ACHN (cell line): ENCODE measurements at places on chromosomes 6 and 20.

DNA sequence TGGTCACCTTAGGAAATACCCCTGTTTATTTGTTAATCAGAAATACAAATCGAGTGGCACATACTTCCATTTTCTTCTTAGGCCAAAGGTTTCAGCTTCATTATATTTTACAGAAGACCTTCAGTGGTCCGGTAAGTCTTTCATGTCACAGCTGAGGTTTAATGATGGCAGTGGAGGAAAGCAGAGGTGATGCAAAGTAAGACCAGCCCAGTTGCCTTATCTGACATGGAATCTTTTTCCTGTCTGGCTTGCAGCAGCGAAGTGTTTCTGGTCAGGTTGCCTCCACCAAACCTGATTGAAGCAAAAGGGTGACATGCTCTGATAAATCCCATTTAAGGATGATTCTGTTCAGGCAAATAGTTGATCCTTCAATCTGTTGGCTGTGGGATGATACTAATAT, 100.0 kb downstream of the PRDM1 start:
- no peak for DNase-seq

GRCh38 chr6:1587546-1587945, 22.2 kb upstream of the FOXC1 start:
- no peak for DNase-seq

- no peak for DNase-seq
Observed at GRCh38 chr6:130431346-130431852, 65.6 kb downstream of the TMEM200A start.

DNA sequence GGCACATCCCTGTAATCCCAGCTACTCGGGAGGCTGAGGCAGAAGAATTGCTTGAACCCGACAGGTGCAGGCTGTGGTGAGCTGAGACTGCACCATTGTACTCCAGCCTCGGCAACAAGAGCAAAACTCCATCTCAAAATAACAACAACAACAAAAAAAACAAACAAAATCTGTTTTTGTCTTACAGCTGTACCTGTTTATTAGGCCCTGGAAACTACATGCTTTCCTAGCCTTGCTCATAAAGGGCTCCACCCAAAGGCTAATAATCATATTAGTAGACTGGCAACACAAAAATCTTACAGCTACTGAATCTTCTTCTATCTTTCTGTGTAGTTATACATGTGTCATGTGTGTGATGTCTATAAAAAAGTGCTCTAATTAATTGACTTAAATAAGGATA, 503.9 kb upstream of the EYS start:
- DNase-seq, result no peak

GRCh38 chr6:87093651-87094050, 1.3 kb downstream of the CGA start:
- no peak for DNase-seq

- DNase-seq, result no peak
Observed at GRCh38 chr6:67722861-67723261, 912.2 kb upstream of the ADGRB3 start.

DNA sequence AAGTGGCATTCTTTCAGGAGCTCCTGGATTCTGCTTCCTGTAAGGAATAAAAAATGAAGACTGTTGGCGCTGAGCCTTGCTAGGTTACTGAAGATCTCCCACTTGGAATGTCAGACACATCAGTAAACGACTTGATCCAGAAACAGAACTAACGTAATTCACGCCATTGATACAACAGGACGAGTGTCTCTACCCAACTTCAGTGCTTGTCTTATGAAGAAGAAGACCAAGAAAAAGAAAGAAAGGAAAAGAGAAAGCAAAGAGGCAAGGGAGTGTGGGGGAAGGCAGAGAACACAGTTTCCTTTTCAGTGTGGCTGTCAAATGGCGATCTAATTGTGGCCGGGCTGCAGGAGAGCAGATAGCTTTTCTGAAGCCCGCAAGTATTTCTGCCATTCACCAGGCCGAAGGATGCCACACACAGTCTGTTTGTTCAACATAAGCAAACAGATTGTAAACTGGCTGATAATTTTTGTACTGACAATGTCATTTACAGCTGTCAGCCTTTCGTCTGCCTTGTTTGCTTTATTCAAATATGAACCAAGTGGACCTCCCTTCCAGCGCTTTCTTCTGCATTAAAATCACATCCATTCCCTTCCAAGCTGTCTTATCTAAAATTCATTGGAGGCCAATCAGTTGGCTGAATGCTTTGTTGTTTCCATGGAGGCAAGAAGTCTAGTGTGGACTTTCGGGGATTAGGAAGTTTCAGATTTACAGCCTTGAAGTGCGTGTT, 180.6 kb downstream of the FOXA2 start:
- no peak for DNase-seq
